ENCODE measurements at places on chromosomes 13 and 19. TPM values are rescaled to one million over a fixed set of nuclear protein-coding genes. Genes with fewer than 3 reads are reported as not detected.

Gene CYP2F1
- not detected for total RNA-seq

Gene UPK1A
- 0.99 TPM for total RNA-seq

Gene ZNF835
- total RNA-seq: not detected

Gene ERF
- 118 TPM for total RNA-seq

Gene PRSS57
- not detected for total RNA-seq

Gene OR7D2
- not detected for total RNA-seq
